ENCODE measurements at places on chromosomes 3 and 15.

DNA sequence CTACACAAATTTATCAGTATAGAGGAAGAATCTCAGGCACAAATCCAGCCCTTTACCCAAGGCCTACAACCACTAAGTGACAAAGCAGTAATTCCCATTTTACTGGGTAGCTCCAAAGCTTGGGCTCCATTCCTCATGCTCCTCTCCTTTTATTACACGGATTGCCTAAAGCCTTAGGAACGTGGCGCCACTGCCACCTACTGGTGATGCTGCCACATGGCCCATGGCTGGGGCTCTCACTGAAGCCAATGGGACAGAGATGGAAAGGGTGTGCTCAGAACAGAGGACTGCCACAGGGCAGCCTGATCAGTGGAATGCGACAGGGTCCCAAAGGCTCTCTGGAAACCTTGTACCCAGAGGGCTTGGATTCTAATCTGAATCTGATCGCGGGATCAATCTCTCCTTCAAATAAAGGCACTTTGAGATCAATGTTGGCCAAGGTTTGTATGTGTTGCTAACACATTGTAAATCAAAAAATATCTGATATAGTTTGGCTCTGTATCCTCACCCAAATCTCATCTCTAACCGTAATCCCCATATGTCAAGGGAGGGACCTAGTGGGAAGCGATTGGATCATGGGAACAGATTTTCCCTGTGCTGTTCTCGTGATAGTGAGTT lies 33.5 kb upstream of the LYZL4 start:
- peak; percentile 72 for DNase-seq

GRCh38 chr3:34742151-34742550 lies 897.2 kb upstream of the ARPP21 start:
- no peak for DNase-seq

DNA sequence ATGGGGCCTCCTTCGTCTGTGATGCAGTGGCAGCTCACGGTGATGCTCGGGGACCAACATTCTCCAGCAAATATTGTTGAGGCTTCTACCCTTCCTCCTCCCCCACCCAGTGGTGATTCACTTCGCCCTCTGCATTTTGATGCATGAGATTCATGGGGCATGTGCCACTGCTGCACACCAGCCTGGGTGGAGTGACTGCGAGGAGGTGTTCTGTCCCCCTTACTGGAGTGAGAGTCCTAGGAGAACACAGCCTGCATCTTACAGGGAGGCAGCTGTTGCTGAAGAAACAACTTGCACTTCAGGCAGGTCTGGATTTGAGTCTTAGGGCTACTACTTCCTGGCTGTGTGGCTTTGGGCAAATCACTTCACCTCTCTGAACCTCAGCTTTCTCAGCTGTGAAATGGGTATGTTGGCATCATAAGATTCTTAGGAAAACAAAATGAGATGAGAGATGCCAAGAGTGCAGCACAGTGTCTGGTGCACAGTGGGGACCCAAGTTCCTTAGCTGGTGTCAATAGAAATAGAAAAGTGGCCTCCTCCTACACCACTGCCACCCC lies 10.2 kb upstream of the SKOR1 start:
- DNase-seq = no peak

GRCh38 chr15:32837935-32838334 lies 120.1 kb downstream of the GREM1 start:
- no peak for DNase-seq

DNA sequence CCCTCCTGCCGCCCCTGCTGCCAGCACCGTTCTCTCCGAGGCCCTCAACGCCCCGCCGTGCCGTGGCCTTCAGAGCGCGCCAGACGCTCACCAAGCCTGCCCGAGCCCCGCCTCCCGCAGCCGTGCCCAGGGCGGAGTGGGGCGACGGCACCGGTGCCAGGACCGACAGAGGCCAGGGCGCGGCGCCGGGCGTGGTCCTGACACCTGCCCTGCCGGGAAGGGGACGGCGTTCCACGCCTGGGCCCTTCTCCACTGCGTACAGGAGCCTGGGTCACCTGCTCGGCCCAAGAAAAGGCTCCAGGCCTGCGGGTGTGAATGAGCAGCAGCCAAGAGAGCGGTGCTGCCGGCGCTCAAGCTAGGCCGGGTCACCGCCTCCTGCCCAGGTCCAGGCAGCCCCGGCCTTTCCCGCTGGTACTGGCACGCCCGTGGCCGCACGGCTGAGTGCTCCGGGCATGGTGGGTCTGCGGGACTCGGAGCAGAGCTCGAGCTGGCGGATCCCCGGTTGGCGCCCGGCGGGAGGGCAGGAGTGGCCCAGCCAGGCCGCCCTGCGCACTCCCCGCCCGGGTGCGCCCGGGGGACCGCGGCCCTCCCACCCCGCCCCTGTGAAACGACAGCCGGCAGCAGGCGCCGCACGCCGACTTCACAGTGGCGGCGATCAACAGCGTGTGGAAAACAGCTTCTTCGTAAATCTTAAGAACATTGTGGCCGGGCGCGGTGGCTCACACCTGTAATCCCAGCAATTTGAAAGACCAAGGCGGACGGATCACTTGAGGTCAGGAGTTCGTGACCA lies 4.2 kb downstream of the OCA2 start:
- peak; percentile 30 for DNase-seq

GRCh38 chr15:66429117-66429516 lies 42.4 kb downstream of the MAP2K1 start:
- no peak for DNase-seq

- no peak for DNase-seq
Measured at GRCh38 chr15:52060501-52060900, 41.5 kb downstream of the MAPK6 start.

DNA sequence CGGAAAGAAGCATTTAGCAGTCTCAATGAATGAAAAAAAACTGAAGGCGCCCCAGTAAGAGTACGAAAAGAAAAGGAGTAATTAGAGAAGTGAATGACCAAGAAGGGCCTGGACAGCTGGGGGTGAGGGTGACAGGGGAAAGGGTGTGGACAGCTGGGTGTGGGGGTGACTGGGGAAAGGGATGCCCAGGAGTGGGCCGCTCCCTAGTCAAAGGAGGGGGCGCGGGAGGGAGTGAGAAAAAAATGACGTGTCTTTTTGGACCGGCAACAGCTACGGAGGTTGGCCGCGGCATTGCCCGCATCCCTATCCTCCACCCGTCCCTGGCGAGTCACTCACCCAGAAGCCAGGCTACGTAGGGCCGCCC lies 274 bp upstream of the ZCWPW2 start:
- no peak for DNase-seq

- DNase-seq = no peak
Measured at GRCh38 chr15:68578175-68578979, 416 bp upstream of the CORO2B start.

DNA sequence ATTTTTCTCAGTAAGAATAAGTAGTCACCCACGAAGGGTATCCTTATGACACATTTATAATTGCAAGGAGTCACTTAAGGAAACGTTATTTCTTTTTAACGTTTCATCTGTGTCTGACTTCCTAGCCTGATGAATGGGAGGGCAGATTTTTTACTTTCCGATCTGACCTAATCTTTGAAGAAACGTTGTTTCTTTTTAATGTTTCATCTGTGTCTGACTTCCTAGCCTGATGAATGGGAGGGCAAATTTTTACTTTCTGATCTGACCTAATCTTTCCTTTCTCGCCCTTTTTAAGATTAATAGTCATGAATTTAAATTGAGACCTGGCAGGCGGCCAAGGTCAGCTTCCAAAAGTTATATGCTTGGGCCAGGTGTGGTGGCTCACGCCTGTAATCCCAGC lies 3.0 kb upstream of the KLHL6 start:
- no peak for DNase-seq

DNA sequence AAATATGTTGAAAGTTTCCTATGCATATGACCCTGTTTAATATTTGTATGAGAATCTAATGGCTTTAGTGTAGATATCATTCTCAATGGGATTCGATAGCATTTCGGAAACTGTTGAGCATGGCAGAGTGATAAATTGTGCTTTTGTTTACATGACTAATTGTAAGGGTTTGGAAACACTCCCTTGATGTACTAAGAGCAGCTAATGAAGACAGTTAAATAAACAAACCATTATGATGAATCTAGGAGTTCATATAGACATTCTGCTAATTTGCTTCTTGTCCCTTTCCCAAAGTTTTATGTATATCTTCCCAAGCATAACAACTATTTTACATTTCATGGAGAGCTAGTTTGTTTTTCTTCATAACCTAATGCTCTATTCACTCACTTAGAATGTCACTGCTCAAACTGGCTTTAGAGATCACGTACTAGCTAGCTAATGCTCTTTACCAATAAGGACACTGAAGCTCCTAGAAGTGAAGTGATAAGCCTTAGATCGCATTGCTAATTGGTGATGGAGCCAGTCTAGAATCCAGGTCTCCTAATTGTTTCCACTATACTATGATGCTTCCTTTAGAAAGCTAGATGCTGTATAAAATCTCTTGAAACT lies 140.8 kb downstream of the TP63 start:
- no peak for DNase-seq

DNA sequence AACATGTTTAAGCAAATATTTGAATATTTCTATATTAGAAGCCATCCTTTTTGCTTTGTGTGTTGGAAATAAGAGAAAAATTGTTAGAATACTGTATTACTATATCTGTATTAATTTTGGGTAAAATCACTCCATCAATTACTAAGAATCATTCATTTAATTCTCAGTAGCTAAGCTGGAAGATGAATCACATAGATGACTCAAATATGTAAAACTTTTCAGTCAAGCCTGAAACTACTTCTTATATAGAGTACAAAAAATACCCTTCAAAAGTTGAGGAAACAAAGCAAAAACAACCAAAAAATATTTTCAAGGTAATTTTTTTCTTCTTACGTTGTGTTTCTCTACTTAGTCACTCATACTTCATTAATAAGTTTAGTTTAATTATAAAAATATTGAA lies 205.7 kb upstream of the ROBO1 start:
- DNase-seq = no peak

- no peak for DNase-seq
Measured at GRCh38 chr3:23549148-23549910, 256.4 kb upstream of the UBE2E1 start.

DNA sequence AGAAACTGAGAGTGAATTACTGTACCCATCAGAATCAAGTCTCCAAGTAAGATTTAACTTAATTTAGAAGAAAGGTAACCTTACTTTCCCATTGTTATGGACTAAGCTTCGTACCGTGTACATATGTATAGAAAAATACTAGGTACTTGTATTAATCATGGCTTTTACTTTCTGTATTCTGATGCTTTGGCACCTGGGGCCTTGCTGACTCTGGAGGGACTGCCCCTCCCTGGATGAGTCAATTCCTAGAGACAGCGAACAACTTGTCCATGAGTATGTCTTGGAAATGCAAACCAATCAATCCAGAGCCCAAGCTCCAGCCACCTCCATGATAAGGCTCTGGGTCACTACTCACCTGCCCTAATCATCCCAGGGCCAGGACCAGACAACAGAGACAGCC lies 50.0 kb upstream of the DGKG start:
- DNase-seq = peak; percentile 9

DNA sequence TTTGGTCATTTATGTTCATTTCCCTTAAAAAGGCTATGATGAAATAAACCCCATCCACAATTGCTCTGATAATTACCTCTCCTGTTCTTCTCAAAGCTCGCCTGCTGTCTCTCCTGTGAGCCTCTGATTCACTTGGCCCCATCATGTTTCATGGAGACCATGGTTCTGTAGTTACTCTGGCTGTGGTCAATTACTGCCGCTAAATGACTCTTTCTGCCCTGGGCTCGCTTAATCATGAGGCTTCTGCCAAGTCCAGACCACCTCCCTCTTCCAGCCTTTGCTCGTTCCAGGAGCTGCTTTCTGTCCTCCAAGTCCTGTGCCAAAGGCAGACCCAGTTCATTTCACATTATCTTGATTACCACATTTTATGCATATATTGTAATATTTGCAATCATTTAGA lies 91.9 kb downstream of the THSD4 start:
- no peak for DNase-seq

- no peak for DNase-seq
Measured at GRCh38 chr15:68176601-68177000, 28.5 kb downstream of the CALML4 start.

GRCh38 chr3:170905862-170906261 lies 2.6 kb downstream of the EIF5A2 start:
- DNase-seq = no peak

- no peak for DNase-seq
Measured at GRCh38 chr3:142417302-142417701, 30.5 kb downstream of the XRN1 start.

GRCh38 chr3:63441262-63441661 lies 163.2 kb downstream of the SYNPR start:
- no peak for DNase-seq

DNA sequence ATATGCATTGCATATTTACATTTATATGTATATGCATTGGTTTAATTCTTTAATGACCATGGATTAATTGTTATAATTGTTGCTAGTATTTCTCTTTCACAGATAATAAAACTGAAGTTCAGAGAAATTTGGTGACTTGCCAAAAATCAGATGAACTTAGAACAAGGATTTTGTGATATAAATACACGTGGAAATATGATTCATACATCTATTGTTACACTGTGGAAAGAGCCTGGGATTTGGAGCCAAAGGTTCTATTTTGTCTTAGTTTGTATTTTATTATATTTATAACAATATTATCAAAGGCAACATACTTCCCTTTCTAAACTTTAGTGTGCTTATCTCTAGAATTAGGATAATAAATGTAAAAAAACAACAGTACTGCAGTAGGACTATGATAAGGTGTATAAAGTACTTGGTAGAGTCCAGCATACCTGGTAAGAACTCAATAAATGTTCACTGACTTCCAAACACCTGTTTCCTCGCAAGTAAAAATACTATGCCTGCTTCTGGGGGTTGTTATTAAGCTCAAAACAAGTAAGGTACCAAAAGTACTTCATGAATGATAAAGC lies 342.9 kb downstream of the THSD4 start:
- no peak for DNase-seq

DNA sequence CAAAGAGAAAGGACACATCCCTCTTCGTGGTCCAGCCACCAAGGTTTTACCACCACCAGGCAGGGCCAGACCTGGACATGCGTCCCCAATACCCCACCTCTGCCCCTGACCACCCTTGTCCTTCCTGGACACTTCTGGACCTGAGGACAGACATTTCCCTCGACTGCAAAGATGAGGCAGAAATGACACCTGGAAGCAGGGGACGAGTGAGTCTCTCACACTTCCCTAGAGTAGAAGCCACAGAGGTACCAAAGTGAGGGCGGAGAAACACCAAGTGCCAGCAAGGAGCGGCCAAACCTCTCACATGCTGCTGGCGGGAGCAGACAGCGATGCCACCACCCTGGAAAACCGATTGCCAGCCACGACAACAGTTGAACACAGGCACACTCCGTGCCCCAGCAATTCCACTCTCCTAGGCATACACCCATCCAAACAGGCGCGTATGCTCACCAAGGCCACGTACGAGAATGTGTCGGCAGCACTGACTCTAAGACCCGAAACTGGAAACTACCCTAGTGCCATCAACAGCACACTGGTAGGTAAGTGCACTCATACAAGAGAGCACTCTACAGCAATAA lies 207.0 kb upstream of the NSMCE3 start:
- no peak for DNase-seq
